ENCODE measurements at places on chromosomes 7 and 10.

DNA sequence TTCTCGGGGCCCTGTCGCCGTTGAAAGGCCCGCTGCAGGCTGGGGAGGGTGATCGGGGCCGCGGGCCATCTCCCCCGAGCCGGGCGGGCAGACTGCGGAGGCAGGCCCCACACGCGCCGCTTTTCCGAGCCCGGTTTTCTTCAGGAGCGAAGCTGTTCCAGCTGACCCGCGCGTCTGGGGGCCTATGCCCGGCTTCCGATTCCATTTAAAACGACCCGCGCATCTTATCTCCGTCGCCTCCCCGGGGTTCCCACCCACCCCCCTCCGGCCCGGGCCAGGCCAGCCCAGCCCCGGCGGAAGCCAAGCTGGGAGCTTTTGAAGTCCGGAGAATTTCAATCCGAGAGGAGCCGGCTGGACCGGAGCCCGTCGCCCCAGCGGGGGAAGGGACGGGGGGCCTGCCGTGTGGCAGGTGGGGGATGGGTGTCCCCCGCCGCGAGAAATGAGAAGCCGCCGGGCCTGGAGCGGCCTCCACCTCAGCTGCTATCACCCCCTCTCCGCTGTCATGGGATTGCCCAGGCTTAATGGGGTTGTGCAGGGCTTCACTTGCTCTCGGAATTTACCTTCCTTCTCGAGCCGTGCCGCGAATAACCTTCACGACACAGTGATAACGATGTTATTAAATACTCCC is 3.1 kb upstream of the EVX1 start:
- no peak for DNase-seq

DNA sequence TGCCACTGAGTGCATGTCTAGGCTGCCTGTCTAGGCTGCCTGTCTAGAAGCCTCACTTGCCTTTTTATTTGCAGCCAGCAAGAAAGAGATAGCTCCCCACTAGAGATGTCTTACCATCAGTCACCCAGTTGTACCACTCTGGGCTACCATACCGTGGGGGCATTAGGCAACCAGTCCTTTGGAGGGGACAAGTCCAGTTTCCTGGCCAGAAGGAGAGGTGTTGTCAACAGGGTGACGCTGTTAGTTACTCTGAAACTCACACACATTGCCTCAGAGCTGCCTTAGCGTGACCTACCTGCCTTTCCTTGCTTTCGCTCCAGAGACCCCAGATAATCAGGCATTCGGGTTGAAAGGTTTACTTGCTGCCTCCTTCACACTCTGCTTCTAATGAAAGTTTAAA is 155.4 kb downstream of the CELF2 start:
- DNase-seq: no peak

- DNase-seq: peak; percentile 91
These were observed 38.0 kb downstream of the INPP5A start for GRCh38 chr10:132575320-132576201.

- DNase-seq: no peak
These were observed 881.0 kb upstream of the LRRN3 start for GRCh38 chr7:110209884-110210283.

GRCh38 chr7:151204383-151205032 is 5.8 kb downstream of the H2BK1 start:
- no peak for DNase-seq

GRCh38 chr10:36075196-36075595 is 433.1 kb upstream of the FZD8 start:
- DNase-seq: no peak

GRCh38 chr10:123507298-123507697 is 158.9 kb upstream of the GPR26 start:
- DNase-seq: no peak

- no peak for DNase-seq
These were observed 168.7 kb downstream of the TMEM178B start for GRCh38 chr7:141242568-141242967.

- no peak for DNase-seq
These were observed 19.5 kb downstream of the LMOD2 start for GRCh38 chr7:123675181-123675473.

GRCh38 chr10:92810934-92811532 is 37.3 kb upstream of the EXOC6 start:
- no peak for DNase-seq

GRCh38 chr10:77879065-77879464 is 47.5 kb downstream of the DLG5 start:
- no peak for DNase-seq

- no peak for DNase-seq
These were observed 108.7 kb downstream of the NRBF2 start for GRCh38 chr10:63241841-63242281.

- no peak for DNase-seq
These were observed 195.0 kb downstream of the PHF14 start for GRCh38 chr7:11168650-11169170.

GRCh38 chr10:125152450-125153368 is 7.7 kb downstream of the CTBP2 start:
- DNase-seq: no peak

GRCh38 chr10:22611425-22612115 is 102.8 kb downstream of the PIP4K2A start:
- DNase-seq: no peak

DNA sequence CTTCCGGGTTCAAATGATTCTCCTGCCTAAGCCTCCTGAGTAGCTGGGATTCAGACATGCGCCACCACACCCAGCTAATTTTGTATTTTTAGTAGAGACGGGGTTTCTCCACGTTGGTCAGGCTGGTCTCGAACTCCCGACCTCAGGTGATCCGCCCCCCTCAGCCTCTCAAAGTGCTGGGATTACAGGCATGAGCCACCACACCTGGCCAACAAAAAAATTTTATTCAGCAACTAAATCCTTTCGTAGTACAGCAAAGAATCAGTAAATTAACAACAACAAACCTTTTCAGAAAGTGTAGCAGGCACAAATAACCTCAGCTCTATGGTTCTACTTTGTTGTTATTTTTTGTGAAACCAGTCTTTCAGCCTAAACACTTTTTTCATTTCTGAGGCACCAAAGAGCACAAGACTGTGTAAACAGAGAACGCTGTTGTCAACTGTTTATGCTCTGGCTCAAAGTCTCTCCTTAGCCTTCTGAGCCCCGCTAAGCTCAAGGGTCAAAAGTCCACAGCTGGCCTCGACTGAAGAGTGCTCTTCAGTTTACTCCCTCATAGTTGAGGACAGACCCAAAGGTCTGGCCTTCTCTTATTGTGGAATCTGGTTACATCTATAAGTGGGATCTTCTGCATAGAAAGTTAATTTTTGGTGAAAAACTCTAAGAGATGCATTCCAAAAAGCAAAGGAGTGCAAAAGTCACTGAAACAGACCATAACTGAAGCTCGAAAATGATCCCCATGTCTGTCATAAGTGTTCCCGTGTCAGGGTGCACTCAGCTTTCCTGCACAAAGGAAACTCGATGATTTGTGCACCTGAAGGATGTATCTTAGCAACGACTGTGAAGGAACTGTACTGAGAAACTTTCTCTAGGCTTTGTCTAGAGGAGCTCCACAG is 24.6 kb upstream of the DDX50 start:
- peak; percentile 11 for DNase-seq

DNA sequence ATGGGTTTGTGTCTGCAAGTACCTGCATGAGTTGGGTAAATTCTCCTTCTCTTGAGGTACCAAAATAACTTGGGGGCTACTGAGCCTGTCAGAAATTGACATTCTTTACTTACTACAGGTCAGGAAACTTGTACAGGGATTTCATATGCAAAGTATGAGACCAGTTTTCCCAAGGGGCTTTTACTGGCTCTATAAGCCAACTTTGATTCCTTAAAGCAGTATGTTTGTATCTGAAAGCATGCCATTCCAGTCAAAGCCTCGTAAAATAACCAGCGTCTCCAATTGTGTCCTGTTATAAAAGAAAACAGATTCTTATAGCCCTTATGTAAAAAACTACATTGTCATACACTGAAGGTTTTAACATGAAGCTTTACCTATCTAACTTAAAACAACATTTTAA is 90.2 kb downstream of the ZNF467 start:
- DNase-seq: no peak

- peak; percentile 41 for DNase-seq
These were observed 76.0 kb upstream of the TMEM26 start for GRCh38 chr10:61529208-61529607.

- DNase-seq: no peak
These were observed 189.7 kb upstream of the ADCY1 start for GRCh38 chr7:45384499-45384898.

- peak; percentile 47 for DNase-seq
These were observed 671 bp upstream of the ATAD1 start for GRCh38 chr10:87818505-87819288.

DNA sequence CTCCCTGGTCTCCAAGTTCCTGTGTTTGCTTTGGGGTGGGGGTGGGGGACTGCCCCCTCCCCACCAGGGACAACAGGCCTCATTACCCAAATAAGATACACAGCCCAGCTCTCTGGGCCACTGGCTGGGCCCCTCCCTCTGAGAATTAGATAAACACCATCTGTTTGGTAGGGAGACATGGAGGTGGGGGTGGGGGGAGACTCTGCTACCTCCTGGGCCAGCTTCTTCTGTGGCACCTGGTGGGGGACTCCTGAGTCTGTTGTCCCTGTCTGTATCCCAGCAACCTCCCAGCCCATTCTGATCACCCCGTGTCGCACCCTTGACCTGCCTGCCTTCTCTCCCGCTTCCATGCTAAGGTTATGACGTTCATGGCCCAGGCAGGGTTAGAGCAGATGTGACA is 5.8 kb downstream of the MLXIPL start:
- DNase-seq: no peak

DNA sequence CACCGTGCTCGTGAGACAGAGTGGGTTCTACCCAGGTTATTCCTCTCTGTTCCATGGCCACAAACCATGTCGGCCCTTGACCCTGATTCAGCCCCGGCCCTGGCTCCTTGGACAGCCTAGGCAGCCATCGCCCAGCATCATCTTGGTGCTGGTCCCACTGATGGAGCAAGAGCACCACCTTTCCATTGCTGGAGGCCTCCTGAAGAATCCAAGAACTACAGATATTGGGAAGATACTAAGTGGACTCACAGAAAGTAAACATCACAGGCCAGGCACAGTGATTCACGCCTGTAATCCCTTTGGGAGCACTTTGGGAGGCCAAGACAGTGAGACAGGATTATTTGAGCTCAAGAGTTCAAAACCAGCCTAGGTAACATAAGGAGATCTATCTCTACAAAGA is 125.1 kb downstream of the NT5C2 start:
- DNase-seq: no peak

GRCh38 chr10:128047991-128048818 is 78.0 kb downstream of the MKI67 start:
- DNase-seq: no peak

- DNase-seq: no peak
These were observed 464.1 kb downstream of the SUGCT start for GRCh38 chr7:40598915-40599314.

DNA sequence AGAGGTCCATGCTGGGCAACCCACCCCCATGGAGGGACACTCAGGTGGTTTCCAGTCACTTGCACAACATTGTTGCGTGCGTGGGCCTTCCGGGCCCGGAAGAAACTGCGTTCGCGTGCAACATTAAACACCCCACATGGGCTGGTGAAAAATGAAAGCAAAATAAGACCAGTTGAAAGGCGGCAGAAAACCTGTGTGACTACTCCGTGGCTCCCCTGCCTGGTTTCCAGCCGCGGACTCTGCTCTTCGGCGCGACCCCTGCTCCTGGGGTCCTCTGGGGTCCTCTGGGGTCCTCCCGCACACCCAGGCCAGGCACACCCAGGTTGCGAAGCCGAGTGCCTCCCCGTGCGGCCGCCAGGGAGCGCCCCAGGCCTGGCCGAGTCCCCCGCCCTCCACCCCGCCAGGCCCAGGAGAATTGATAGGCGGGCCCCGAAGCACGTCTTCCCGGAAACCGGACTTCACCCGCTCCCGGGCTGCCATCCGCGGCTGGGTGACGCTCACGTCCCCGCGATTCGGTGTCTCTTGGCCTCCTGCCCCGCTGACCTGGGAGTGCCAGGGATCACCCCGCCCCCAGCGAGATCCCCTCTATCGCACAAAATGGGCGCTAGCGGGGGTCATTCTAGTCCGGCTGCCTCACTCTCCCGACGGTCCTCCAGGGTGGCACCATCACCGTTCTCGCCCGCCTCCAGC is 1.9 kb upstream of the SH2D4B start:
- peak; percentile 67 for DNase-seq

DNA sequence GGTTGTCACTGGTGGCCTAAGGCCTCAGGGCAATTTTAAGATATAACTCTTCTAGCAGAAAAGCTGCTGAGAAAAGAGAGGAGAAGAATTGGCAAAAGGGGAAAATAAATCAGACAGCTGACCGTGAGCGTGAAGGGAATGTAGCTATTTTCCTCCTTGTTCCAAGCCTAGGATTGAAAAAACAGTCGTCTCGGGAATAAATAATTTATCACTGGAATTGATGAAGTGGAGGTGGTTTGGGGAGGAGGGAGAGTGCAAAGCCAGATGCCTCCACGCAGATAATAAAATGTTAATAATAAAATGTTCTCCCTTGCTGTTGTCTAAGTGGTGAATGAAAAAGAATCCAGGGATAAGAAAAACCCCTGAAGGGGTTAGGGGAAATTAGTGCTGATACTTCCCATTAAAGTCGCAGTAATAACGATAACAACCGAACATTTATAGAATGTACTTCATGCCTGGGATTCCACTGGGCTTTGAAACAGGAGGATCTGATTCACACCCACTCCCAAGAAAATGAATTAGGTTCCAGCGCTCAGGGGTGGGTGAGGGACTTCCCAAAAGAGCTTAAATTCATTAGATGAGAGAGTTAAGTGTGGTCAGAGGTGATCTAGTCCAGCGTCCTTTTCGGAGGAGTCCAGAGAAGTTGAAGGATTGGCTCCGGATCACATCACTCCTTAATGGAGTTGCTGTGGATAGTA is 27.3 kb downstream of the BAMBI start:
- DNase-seq: no peak

GRCh38 chr10:115606086-115606485 is 512.9 kb downstream of the ATRNL1 start:
- no peak for DNase-seq

- peak; percentile 51 for DNase-seq
These were observed 5.2 kb upstream of the HTR7 start for GRCh38 chr10:90862908-90863514.

Data from T47D (cell line).